Posterior vena cava (tissue), 2 donors: ENCODE measurements at places on chromosomes 12 and 14. TPM values are rescaled to one million over a fixed set of nuclear protein-coding genes. Genes with fewer than 3 reads are reported as not detected.

Gene SOAT2
- 0.90 TPM for total RNA-seq

DNA sequence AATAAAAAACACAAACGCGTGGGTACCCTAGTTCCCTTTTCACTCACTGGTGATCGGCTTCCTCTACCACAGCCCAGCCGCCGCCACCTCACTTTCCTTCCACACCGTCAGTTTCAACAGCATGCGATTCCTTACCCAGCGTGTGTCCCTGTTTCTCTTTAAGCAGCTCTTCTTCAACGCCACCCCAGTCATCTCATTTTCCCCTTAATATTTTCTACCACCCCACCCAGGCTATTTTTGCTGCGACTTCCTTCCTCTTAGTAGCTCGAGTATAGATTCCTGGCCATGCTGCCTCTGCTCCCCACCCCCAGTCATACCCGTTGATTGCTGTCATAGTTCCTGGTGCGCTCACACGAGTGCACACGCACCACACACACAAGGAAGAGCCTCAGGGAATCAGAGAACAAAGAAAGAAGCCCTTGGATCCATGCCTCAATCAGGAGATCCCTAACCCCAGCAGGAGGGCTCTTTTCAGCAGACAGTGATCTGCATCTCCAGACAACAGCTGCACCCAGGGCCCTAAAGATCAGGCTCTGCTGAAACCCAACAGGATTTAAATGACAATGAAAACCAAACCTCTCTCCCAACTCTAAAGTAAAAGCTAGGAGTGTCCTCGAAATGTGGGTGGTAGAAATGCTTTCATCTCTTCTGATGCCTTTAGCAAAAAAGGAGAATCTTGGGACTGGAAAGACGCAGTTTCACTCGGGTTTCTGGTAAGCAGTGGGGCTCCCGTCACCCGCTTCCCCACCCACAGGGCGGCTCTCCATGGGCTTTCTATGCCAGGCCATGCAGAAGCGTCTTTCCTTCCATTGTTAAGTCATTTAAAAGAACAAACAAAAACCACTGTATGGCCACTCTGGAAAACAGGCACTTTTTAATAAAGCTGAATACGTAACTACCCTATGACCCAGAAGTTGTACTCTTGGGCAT is 23.8 kb downstream of the VPS37B start:
- DNase-seq: peak; percentile 88

GRCh38 chr12:89693639-89694202 is 14.9 kb downstream of the ATP2B1 start:
- DNase-seq: no peak

DNA sequence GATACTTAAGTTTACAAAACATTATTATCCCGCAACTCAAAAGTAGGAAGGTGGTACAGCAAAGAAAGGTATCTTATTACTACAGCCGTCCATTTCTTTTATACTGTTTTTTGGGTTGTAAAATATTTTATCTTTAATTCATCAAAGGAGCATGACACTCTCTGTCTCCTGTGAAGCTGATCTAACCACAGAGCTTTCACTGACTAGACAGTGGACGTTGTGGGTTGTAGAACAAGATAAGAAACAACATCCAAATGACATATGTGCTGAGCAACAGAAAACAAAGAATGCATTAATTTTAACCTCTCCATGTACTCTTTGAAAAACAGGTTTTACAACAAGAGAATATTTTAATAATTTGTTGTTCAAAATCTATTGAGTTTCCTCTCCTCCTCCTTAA is 195.9 kb upstream of the FBXO33 start:
- no peak for DNase-seq

- DNase-seq: no peak
Measured at GRCh38 chr14:50037852-50038251, 78.5 kb downstream of the VCPKMT start.

Gene KRT6B
- not detected for total RNA-seq

- no peak for DNase-seq
Measured at GRCh38 chr14:93231129-93231979, 24.3 kb downstream of the UBR7 start.

DNA sequence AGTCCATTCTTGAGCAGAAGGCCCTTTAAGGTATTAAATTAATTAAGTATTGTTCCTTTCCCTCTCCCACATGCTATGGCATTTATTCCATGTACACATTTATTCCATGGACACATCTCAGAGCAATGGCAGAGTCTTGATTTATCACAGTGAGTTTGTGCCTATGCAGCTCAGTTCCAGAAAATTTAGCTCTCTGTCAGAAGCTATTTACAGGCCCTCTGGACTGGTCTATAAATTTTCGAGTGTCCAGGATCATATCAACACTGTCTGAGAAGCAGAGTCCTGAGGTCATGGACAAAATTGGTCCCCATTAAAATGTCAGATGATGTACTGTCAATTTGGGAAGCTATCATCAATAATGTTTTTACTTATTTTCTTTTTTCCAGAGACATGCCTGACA is 65.5 kb downstream of the TTC7B start:
- DNase-seq: no peak

- no peak for DNase-seq
Measured at GRCh38 chr12:94575024-94575423, 75.3 kb downstream of the TMCC3 start.

GRCh38 chr14:74959596-74960180 is 4.3 kb upstream of the PGF start:
- DNase-seq: no peak

GRCh38 chr12:95574799-95575452 is 23.6 kb upstream of the USP44 start:
- no peak for DNase-seq

- DNase-seq: no peak
Measured at GRCh38 chr14:92494512-92494911, 19.1 kb upstream of the RIN3 start.

DNA sequence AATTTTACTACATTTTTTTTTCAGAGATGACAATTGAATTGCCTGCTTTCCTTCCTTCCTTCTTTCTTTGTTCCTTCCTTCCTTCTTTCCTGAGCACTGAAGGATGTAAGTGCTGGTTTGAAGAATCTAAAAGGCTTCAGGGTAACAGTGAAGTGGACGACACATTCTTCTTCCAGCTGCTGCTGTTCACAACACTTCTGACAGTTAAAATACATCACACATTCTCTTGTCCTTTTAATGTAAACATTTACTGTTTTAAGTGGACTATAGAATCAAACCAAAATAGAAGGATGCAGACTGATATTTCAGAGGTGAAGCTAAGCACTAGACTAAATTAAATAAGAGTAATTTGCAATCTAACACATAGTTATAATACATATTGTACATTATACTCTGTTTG is 151.5 kb downstream of the MSRB3 start:
- no peak for DNase-seq

DNA sequence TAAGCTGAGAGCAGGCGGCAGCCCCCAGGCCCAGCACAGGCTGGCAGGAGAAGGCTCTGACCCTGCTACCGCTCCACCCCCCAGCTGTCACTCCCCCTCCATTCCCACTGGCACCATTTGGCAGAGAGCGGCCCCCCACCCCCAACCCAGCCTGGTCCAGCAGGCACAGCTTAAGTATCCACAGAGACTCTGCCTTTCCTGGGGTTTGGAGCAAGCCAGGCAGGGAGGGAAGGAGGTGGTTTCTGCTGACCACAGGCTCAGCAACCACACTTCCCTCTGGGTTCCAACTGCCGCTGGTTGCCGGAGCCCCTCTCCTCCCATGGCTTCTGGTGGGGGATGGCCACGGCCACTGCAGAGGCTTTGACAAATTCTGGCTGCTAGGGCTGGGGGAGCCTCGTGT is 30.5 kb upstream of the CCND2 start:
- no peak for DNase-seq

Gene ADIPOR2
- total RNA-seq: 40.1 TPM

DNA sequence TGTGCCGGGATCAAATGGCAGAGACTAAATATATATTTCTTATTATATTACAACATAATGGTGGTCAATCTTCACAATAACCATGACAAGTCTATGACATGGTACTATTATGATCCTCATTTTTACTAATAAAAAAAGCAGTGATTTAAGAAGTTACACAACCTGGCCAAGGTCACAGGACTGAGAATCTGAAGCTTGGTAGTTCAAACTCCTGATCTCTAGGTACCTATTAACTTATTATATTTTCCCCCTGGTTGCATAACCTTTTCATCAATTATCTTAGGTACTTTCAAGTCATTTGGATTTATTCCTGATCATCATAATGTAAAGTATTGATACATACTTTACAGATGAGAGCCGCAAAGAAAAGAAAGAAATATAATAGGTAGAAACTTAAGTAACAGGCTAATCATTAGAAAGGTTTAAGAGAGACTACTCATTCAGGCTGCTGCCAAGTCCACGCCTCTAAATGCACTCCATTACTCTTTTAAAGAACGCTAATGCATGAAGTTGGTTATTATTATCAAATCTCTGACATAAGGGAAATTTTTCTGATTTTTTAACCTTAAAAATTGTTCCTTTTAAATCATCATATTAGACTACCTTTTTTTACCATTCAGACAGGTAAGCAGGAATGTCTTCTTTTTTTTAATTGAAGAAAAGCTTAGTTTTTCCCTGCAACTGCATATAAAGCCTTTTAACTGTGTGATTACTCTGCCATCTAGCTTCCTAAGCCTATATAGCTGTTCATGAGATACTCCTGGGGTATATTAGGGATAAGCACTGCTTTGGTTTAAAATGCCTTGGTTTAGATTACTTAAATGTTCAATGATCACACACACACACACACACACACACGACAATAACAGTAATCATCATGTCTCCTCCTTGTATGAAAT is 35.6 kb downstream of the RPS29 start:
- DNase-seq: no peak

Gene B4GALNT3
- 5.0 TPM for total RNA-seq

Gene DEGS2
- total RNA-seq: 0.10 TPM

Gene UNC79
- total RNA-seq: 0.09 TPM

DNA sequence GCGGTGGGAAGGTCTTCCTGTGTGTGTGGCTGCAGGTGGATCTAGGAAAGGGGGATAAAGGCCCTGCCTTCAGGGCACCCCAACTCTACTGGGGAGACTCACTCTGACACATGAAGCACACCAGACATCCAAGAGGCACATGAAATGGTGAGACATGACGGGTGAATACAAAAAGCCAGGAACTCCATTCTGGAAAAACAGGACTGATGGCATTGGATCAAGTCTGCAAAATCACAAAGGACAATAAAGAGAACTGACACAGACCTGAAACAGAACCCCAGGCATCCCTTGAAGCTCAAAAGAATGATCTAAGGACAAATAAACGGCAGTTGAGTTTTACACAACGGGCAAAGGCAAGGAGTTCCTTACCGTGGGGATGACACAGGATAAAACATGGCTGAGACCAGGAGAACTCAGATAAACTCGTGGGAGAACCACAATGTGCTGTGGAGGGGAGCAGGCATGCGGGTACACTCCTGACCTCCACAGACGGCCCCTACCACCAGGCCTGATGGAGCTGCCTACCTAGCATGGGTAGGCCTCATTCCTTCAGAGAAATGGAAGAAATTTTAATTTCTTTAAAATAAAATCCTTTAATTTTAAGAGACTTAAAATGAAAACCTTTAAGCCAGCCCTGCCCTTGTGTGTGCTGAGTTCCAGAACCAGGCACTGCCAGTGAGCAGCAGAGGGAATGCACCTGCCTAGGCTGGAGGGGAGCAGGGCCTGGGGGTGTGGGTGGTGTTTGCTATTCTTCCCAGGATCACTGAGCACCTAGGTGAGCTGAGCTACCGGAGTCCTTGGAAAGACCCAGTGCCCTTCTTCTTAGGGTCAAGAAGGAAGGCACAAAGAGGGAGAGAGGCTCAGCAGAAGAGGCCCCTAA is 100.1 kb downstream of the SINHCAF start:
- no peak for DNase-seq

Gene CACNA1C
- total RNA-seq: 71.3 TPM

DNA sequence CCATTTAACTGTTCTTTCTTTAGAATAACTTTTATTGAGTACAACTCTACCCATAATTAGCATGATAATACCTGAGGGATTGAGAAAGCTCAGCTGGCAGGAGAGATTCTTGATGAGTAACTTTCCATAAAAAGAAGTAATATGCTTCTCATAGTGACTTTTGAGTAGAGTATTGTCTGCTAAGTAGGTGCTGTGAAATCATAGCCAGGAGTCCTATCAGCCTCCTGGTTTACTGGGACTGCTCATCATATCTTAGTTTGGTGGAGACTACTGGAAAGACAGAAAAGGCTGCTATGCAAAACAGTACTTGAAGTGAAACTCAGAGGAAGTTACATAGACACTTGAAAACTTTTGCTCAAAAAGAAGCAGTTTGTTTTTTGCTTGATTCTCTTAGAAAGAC is 113.3 kb upstream of the ATP2B1 start:
- no peak for DNase-seq

GRCh38 chr12:75308279-75308678 is 21.8 kb downstream of the CAPS2 start:
- no peak for DNase-seq

Gene SDSL
- total RNA-seq: 5.5 TPM

- no peak for DNase-seq
Measured at GRCh38 chr14:81784084-81784483, 250.4 kb upstream of the SEL1L start.

GRCh38 chr14:89469210-89470198 is 52.5 kb upstream of the FOXN3 start:
- peak; percentile 54 for DNase-seq

- no peak for DNase-seq
Measured at GRCh38 chr12:46292754-46293402, 24.0 kb upstream of the SLC38A1 start.

- no peak for DNase-seq
Measured at GRCh38 chr12:67515679-67516340, 132.7 kb upstream of the DYRK2 start.

DNA sequence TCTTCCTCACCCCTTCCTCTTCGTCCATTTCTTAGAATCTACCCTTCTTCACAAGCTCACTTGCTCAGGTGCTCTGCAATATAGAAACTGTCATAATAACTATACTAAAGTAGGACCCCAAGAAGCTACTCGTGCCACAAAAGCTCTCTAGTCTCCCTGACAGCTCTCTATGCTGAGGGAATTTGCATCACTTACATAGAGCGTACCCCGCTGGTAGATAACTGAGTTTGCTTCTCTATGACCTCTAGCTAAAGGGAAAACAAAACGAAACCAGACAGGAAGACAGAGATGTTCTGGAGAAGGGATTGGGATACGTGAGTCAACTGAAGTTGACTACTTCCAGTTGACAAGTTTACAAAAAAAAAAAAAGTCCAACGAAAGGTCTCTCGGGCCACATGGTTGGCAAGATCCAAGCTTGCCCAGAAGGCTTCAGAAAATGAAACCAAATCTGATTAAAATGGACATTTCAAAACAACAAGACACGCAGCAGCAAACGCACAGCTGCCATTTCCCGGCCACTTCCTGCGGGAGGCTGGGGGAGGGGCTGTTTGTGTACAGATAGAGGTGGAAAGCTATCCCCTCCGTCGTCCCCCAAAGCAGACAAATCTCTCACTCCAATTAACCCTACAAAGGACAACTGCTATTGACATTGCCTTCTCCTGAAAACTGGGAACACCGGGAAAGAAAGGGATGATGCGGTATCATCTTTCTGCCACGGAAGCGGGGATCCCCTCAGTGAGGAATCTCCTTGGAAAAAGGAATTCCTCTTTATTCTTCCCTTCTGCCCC is 1.3 kb downstream of the BAZ2A start:
- peak; percentile 87 for DNase-seq

GRCh38 chr14:64225151-64225757 is 68.9 kb downstream of the ESR2 start:
- no peak for DNase-seq
